ENCODE measurements at places on chromosomes 7 and 10.

- DNase-seq = no peak
Measured at GRCh38 chr10:24465124-24465874, 256.4 kb downstream of the KIAA1217 start.

DNA sequence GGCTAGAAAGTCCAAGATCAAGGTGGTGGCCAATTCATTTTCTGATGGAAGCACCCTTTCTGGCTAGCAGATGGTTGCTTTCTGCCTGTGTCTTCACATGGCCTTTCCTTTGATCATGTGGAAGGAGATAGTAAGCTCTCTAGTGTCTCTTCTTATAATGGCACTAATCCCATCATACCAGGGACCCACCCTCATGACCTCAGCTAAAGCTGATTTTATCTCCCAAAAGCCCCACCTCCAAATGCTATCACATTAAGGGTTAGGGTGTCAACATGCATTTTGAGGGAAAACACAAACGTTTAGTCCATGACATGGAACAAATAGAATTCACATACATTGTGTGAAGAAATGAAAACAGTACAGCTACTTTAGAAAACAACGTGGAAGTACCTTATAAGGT, 100.0 kb downstream of the VPS50 start:
- DNase-seq = no peak

DNA sequence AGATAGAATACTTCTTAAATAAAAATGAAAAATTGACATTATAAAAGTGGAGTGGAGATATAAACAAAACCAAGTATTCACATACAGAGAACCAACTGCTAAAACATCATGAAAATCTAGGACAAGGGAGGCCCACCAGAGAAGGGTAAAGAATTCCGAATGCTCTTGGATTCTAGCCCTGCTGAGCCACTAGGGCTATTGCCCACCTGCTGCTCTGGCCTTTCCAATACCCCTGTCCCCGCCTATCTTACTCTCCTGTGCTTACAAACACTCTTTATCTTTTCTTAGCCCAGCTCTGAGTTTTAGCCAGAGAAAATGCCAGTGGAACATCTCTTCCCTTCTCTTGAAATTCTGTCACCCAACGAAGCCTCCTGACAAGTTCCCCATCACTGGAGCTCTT, 100.3 kb downstream of the MACC1 start:
- no peak for DNase-seq

GRCh38 chr10:93070378-93071176, 3.1 kb upstream of the CYP26A1 start:
- no peak for DNase-seq

GRCh38 chr7:88147949-88148348, 71.9 kb downstream of the SRI start:
- DNase-seq = no peak

DNA sequence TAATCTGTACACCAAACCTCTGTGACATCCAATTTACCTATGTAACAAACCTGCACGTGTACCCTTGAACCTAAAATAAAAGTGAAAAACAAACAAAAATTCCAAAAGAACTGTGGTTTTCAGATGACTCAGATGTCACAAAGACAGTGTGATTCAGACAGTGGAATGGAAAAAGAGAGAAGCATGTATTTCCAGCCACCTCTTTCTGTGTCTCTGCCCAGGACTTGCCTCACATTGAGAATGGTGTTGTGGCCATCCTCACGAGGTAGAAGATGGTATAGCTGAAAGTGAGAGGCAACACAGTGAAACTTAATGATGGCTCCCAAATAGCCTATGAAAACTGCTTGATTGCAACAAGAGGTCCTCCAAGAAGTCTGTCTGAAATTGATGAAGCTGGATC, 78.0 kb downstream of the ARL5B start:
- no peak for DNase-seq

GRCh38 chr7:112006071-112006470, 200.1 kb downstream of the DOCK4 start:
- DNase-seq = no peak

- no peak for DNase-seq
Measured at GRCh38 chr10:114332301-114333192, 71.8 kb downstream of the AFAP1L2 start.
